ENCODE measurements at places on chromosomes 3 and 15. TPM values are rescaled to one million over a fixed set of nuclear protein-coding genes. Genes with fewer than 3 reads are reported as not detected.

GRCh38 chr3:68485051-68485450 is 447.3 kb downstream of the TAFA4 start:
- no peak for DNase-seq

GRCh38 chr3:101495552-101495951 is 17.5 kb downstream of the SENP7 start:
- DNase-seq: no peak

- DNase-seq: no peak
Observed at GRCh38 chr3:124235446-124235845, 243.5 kb upstream of the ROPN1 start.

DNA sequence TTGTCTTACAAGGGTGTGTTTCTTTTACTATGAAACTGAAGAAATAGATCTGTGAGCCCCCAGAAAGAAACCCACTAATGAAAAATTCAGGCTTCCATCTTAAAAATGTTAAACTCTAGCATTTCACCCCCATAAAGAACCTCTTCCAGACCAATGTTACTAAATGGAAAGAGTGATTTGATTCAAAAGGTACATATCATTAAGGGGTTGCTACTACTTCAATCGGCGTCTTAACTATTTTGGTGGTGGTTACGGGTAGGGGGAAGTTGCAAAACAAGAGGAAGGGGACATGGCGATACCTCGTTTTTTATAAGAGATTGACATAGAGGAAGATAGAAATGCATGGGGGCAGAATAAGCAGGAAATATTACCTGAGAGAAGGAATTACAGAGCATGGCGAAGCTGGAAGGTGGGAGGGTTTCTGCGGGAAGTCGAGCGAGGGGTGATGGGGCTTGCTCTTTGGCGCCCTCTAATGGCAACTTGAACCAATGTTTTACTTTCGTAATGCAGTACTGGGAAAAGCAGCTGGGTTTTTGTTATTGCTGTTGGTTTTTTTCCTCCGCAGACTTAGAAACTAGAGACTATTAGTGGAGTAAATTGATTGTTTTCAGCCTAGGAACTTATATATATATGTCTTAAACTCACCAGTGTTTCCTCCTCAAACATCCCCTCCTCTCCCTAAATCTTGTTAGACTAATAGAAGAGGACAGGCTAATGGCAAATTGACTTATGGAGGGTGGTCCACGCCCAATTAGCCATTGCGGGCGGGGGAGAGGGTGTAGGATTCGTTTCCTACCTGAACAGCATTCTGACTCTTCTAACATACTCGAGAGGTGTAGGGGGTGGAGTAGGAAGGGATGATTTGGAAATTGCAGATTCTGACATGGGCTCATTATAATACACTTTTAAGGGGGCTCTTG is 11.3 kb upstream of the SOX2 start:
- peak; percentile 79 for DNase-seq

- no peak for DNase-seq
Observed at GRCh38 chr15:65937476-65937875, 68.2 kb downstream of the RAB11A start.

GRCh38 chr3:195896361-195897080 is 11.8 kb downstream of the TNK2 start:
- DNase-seq: no peak

DNA sequence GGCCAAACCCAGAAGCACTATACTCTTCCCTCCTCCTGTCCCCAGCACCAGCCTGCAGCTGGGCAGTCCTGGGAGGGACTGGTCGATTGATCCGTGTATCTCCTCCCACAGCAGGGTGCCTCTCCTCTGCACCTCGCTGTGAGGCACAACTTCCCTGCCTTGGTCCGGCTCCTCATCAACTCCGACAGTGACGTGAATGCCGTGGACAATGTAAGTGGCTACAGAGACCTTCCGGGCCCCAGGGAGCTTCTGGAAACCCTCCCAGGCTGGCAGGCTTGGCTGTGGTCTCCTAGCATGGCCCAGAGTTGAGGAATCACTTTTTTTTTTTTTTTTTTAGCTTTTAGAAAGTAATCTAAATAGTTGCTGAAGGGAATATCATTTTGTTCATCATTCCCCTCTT is 30.7 kb downstream of the ANKDD1A start:
- DNase-seq: no peak

GRCh38 chr3:57646723-57647122 is 46.2 kb downstream of the DENND6A start:
- no peak for DNase-seq

Gene LIPH
- total RNA-seq: 5.8 TPM

Data from Caco-2 (cell line).